ENCODE measurements at places on chromosomes 6 and 20.

DNA sequence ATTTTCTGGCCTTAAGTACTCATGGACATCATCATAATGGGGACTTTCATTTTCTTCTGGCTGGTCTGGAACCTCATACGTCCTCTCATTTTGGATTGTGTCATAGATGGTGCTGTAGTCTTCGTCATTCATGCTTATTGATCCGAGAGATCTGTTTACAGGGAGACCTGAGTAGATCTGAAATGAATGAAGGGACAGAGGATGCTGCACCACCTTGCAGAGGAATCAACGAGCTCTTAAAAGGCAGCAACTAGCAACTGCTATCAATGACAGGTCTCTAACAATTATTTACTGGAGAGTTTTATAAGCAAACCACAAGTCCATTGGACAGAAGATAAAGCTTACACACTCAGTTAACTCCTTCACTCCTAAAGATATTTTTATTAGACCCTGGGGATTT, 49.7 kb upstream of the ENPP4 start:
- no peak for DNase-seq

GRCh38 chr20:43564455-43564854, 5.6 kb downstream of the SGK2 start:
- DNase-seq = no peak

- no peak for DNase-seq
Observed at GRCh38 chr6:43468240-43468639, 9.1 kb upstream of the TJAP1 start.

- no peak for DNase-seq
Observed at GRCh38 chr6:102216232-102216631, 822.7 kb downstream of the GRIK2 start.

DNA sequence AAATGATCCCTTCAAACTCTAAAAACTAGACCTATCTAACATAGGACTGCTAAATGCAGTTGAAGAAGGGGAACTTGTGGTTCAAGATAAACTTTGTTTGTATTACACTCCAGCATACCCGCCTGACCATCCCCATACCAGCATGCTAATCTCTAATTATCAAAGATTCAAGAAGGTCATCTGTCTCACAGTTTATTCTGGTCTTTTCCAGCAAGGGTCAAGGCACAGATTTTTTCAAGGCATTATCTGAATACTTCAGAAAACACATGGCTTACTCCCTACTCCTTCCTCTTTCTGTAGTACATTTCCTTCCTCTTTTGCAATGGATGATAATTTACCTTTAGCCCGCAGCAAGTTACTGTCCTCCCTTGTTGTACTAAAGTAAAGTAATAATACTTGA, 174.1 kb downstream of the PKHD1 start:
- DNase-seq = no peak

DNA sequence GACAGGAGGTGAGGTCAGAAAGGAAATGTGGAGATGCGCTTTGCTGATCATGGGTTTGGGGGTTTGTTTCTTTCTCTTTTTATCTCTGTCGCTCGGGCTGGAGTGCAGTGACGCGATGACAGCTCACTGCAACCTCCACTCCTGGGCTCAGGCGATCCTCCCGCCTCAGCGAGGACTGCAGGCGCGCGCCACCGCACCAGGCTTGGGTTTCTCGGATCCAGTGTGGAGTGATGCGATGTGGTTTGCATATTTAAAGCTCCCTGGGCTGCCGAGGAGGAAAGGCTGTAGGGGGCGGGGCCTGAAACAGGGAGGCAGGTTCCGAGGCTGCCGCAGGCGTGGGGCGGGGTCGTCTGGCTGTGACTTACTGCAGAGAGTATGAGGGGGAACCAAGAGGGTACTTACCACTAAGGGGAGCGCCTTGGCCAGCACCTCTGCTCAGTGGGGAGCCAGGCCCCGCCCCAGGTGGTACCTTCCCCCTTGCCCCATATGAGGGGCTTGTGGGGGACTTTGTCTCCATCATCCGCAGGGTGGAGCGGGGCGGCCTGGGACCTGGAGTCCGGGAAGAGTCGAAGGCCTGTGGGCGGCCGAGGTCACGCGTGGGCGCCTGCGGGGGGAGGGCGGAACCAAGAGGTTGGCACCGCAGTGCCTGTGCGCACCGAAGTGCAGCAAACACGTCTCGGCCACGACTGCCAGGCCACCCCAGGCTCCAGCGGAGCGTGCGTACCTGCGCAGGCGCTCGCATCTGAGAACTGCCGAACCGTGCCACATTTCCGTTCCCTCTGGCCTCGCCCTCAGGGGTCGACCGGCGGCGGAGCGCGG, 12.7 kb upstream of the BAK1 start:
- peak; percentile 16 for DNase-seq

DNA sequence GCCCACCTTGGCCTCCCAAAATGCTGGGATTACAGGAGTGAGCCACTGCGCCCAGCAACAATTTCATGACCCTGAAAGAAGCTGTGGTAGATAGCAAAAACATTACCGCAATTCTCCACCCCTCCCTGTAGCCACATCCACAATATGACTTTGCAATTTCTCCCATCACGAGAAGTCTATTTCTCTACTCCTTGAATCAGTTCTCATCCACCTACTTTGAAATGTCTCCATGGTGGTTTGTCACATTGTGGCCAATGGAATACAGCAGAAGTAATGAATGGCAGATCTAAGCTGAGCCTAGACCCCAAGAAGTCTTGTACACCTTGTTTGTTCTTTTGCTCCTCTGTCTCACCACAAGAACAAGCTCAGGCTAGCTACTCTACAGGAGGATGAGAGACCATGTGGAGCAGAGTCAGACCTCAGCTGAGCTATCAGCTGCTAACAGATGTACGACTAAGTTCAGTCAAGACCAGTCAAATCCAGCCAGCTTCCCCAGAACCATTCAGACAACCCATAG, 6.3 kb downstream of the OXT start:
- DNase-seq = no peak

DNA sequence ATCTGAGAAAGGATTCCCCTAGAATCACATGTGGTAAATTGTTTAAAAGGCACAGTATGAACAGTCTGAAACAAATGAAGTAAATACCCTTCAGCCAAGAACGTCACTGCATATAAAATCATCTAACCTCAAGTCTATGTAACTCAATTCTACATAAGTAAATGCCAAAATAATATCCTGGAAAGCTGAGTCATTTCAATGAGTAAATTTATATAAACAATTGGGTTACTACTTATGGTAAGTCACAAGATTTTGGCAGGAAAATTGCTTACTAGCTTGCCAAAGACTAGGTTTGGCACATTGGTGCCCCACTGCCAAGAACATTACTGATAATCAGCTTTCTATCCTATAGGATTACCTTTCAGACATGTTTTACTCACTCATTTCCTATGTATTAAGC, 8.4 kb downstream of the GMDS start:
- no peak for DNase-seq

- DNase-seq = no peak
Observed at GRCh38 chr6:99026135-99026534, 78.4 kb upstream of the FBXL4 start.

- DNase-seq = no peak
Observed at GRCh38 chr6:88367248-88367647, 201.1 kb upstream of the CNR1 start.

DNA sequence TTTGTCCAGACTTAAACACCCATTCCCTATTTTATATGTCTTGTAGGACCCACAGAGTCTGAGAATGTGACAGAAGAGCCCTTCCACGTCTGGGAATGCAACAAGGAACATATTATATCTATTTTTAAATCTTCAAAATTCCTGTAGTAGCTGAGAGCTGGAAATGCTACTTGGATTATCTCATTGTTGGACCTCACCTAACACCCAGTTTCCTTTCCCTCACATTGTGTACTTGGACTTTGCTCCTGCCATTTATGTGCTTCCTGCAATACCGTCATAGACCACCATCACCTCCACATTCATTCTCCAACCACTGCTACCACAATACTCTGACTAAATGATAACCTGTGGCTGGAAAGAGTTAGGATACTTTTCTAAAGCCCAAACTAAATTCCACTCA, 335.4 kb downstream of the COL12A1 start:
- no peak for DNase-seq

GRCh38 chr6:139153855-139154254, 19.0 kb downstream of the HECA start:
- no peak for DNase-seq

DNA sequence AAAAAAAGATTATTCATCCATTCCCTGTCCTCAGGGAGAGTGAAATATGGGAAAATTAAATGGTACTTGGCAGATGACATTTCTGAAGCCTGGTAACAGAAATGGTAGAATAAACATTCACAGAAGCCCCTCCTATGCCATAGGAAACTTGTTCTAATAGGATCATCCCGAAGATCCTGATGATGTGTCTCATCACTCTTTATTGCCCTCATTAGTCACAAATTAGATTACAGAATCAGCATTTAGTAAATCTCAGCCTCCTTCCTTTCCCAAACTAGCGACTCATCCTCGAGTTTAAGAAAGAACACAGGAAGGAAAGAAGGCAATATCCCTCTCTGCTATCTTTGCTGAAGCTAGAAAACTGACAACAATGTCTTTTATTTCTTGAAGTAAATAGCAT, 154.4 kb downstream of the TMEM200A start:
- no peak for DNase-seq

DNA sequence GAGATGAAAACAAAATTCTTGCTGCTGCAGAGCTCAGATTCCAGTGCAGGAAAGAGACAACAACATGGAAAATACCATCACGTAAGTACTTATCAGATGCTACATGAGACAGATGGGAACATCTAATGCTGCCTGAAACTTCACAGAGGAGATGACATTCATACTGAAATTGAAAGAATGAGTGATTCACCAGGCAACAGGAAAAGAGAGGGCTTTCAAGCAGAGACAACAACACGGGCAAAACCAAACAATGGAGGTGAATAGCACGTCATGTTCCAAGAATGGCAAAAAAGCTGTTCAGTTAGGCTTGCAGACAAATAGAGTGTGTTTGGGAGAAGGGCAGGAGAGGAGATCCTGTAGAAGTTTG, 39.3 kb downstream of the GTF2H5 start:
- DNase-seq = no peak

GRCh38 chr6:16405375-16405774, 167.0 kb downstream of the GMPR start:
- DNase-seq = no peak

DNA sequence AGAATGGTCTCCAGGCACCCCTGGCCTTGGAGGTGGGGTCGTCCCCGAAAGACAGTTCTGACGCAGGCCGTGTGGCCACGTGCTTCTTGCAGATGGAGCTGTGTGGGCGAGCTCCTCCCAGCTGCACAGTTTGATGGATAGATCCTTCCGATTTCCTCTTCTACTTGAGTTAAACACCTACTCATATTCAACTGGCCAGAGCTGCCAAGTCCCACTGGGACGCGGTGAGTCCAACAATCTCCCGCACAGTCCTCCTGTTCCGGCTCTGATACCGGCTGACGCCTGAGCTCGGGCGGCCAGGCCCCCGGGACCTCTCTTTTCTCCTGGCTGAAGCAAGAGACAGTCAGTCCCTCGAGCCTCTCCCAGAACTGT, 57.9 kb upstream of the DACT2 start:
- DNase-seq = no peak

- no peak for DNase-seq
Observed at GRCh38 chr6:105909106-105909505, 177.0 kb upstream of the PRDM1 start.
